Cortex of kidney (tissue), 1 donor: ENCODE measurements at places on chromosomes 13 and 19.

- no peak for DNase-seq
Observed at GRCh38 chr13:106212386-106213010, 323.0 kb downstream of the EFNB2 start.

GRCh38 chr19:13985771-13986347, 20.3 kb downstream of the RFX1 start:
- no peak for DNase-seq

DNA sequence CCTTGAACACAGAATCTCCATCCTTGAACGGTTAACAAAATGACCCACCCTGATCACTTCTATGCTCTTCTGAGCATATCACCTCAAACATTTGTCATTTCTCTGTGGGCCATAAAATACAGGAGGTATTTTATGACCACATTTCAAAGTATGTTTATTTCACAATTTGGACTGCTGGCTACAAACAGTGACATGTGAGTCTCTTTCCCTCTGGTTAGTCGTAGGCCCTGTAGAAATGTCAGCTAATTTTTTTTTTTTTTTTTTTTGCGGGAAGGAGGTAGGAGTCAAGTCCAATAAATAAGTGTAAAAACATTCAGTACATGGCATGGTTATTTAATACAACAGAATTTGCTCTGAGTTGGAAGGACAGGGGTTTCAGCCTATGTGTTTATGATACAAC, 70.7 kb downstream of the FOXO1 start:
- DNase-seq: no peak

- no peak for DNase-seq
Observed at GRCh38 chr13:47545201-47546024, 455.7 kb downstream of the SUCLA2 start.

DNA sequence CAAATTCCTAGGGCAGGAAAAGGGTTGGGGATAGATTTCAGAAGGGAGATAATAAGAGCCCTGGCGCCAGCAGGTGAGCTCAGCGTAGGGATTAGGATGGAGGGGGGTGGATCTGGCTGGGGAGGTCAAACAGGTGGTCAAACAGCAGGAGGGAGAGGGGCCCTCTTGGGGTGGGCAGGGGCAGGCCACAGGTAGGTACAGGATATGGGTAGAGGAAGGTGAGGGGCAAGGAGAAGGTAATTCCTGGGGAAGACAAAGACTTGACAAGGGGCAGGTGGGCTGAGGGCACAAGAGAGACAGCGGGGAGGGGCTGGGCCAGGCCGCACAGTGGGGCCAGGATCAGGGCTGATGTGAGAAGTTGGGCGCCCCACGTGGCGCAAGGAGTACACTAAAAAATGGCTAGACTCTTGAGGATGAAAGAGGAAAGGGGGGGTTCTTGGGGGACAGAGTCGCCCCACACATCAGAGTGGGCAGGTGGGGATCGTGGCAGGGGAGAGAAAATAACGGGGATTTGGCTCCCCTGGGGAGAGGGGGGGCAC, 713 bp downstream of the KRI1 start:
- DNase-seq: no peak

DNA sequence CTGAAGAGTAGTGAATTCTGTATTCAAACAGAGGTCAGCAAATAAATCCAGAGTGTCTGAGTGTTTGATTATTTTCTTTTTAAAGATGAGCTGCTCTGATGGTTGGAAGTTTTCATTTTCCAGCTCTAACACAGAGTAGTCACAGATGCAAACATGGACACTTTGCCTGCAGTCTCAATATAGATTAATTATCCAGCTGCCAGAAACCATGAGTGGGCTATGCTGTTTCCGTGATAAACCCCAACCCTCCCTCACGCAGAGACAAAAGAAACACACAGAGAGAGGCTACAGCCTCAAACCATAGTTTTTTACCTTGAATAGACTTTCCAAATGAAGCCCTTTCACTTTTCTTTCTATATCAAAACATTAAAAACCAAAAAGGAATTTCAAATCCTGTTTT, 884.7 kb downstream of the DIAPH3 start:
- DNase-seq: no peak

GRCh38 chr13:42751693-42752092, 29.7 kb upstream of the FAM216B start:
- DNase-seq: no peak

GRCh38 chr13:65613004-65613403, 1617.1 kb downstream of the PCDH9 start:
- no peak for DNase-seq

DNA sequence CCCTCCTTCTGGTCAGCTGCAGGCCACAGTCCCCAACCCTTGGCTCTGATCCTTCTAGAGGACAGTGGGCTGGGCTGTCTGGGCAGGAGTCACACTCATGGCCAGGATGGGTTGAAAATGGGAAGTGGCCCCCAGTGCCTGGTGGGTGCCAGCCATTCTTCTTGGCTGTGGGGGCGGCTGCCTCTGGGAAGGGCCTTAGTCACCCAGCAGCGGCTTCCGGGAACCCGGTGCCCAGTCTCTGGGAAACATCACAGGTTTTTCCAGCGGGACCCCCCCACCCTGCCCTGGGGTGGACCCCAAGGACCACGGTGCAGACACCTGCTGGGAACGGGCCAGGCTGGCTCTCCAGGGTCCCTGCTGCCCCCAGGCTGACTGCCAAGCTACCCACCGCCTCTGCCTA, 27.3 kb upstream of the SLC7A10 start:
- no peak for DNase-seq

DNA sequence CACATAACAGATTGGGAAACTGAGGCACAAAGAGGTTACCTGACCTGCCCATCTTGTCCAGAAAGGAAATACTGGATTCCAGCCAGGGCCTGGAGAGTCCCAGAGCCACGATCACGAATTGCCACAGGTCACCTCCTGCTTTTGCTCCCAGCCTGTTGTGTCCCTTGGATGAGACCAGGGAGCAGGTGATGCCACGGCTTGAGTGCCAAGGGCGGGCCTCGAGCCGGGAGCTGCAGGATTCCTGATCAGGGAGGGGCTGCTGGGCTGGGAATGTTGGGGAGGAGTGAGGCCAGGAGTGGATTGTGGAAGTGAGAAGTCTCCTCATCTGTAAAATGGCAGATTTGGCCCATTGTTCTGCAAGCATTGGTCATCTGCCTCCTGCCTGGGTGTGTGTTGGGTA, 29.4 kb downstream of the DNM2 start:
- DNase-seq: no peak

GRCh38 chr13:101010100-101010499, 335.5 kb upstream of the TMTC4 start:
- no peak for DNase-seq

DNA sequence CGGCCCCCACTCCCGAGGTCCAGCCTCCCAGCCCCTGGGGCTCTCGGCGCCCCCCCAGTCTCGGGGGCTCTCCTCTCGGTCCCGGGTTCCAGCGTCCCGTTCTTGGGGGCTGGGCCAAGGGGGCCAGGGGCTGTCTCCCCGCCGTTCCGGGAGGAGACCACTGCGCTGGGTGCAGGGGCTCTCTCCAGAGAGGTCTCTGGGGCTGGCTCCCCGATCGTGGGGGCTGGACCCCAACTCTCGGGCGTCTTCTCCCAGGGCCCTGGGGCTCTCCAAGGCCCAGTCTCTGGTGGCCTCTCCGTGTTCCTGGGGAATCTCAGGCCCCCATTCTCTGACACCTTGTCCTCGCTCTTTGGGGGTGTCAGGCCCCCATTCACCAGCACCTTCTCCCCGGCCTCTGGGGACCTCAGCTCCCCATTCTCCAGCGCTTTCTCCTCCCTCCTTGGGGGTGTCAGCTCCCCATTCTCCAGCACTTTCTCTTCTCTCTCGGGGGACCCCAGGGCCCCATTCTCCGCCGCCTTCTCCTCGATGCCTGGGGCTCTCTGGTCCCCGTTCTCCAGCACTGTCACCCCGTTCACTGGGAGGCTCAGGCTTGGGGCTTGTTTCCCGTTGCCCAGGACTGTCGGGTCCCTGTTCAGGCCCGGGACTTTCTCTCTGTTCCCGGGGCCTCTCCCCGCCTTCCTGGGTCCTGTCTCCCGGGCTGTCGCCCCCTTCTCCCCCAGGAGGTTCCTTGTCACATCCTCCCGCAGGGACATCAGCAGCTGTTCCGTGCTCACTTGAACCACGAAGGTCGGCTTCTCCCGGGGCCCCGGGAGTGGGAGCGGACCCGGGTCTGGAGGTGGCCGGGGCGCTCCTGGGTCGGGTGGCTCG, 13.7 kb downstream of the LMTK3 start:
- no peak for DNase-seq

DNA sequence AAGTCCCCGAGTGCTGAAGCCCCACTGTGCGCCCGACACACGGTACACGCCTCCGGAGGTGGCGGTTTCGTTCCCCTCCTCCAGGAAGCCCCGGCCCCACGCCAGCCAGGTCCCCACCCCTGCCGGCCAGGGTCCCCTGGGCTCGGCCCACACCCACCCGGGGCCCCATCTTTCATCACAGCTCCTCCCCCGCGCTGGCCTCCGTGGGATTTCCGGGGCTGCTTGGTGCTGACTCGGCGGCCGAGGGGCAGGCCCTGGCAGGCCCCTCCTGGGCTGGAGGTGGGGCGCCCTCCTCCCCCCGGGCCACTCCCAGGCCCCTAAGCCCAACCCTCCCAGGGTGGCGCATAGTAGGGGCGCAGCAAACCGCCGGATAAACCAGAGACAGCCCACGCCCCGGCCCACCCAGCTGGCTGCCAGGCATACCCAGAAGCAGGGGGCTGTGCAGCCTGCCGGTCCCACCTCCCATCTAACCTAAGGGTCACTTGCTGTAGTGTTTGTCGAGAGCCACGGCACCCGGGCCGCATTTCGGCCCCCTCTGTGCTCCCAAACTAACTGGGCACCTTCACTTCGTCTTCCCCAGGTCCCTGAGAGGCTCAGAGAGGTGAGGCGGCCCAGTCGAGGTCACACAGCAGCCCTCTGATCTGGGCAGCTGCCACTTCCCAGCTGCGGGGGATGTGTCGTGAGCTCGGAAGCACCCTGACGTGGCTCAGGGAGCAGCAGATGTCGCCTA, 6.6 kb downstream of the ZBTB7A start:
- DNase-seq: no peak

DNA sequence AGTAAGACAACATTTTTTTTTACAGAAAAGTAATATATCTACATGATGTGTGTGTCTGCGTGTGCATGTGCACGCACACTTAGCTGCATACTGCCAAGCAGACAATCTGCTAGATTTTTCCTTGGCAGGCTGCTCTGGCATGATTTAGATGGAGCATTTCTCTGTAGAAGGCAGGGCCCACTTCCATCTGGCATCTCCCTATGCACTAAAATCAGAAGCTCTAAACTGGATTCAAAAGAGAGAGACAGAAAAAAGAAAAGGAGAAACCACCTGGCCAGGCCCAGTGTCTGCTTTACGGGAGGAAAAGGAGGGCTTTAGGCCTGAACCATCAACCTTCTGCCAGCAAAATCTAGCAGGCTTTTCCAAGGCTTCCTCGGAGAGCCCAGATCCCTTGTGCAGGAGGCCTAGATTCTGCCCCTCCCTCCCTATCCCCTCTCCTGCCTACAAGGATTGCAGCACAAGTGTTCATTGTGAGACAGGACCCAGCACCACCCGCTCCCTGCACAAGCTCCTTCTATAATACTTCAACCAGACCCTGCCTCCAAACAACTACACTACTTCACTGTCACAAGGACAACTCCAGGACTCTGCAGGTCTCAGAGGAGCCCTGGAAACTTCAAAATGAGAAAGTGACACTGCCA, 99.3 kb downstream of the DOCK9 start:
- no peak for DNase-seq

- DNase-seq: no peak
Observed at GRCh38 chr13:76913898-76914297, 27.7 kb upstream of the KCTD12 start.

GRCh38 chr13:24217601-24218281, 57.2 kb downstream of the SPATA13 start:
- no peak for DNase-seq

GRCh38 chr13:108225440-108225839, 7.2 kb downstream of the ABHD13 start:
- DNase-seq: no peak

DNA sequence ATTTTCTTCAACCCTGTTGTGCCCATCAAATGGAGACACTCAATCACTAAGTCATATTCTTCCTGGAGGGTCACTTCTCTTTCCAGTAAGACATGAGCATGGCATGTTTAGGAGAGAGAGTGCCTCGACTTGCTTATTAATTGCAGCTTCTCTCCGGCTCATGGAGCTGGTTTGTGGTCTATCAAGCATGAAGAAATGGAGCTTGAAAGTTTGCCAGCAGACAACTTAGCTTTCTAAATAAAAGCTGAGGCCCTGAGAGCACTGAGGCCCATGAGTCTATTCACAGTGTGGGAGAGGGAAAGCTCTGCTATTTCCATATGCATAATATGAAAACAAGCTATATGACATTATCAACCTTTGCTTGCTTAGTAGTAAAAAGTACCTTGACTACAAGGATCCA, 378.5 kb downstream of the FGF9 start:
- DNase-seq: no peak

GRCh38 chr19:48633148-48634035, 3.8 kb downstream of the DBP start:
- DNase-seq: no peak

DNA sequence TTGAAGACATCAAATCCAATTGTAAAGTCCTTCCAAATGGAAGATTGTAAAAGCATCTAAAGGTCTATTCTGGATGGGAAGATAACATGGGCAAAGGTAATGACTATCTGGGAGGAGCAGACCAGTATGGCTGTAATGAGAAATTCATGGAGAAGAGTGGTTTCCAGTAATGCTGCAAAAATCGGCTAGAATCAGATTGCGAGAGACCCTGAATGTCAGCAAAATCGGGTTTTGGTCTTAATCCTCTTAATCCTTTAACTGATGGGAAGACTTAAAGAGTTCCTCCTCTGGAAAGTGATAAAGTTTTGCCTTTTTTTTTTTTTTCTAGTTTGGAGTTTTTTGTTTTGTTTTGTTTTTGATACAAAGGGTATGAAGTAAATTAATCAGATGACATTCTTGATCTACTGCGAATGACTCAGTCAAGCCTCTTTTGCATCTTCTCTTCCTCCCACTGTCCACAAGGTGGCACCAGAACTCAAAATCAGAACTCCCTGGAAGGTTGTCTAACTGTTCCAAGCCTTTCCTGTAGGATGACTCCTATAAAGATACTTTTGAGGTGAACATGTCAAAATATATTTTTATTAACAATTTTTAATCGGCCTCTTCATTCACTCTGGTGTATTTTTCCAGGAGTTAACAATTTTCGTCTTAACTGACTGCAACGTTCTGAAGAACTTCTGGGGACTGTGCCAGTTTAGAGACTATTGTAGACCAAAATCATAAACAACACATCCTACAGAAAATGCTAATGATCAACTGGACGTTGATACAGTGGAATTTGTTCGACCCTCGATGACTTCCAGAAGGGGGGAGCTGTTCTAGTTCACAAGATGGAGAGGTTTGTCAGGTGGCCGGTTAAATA, 213.3 kb upstream of the MIR17HG start:
- DNase-seq: no peak

DNA sequence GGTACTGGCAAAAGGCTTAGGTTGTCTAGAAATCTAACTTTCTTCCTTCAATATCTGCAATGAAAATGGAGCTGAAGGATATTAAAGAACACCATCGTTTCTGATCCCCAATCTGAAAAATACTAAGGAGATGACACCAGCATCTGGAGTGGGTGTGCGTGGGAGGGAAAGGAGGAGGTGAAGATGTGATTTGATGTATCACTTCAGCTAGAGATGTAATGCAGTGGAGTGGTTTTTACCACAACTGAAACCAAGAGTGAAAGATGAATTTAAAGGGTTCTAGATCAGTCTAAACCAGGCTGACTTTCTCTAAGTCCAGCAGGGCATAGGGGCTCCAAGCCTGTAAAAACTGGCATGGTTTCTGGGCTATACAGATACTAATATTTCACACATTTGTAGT, 148.4 kb downstream of the AKAP11 start:
- DNase-seq: no peak
